ENCODE measurements at places on chromosomes 5 and 9.

- no peak for DNase-seq
These were observed 62.0 kb downstream of the SHB start for GRCh38 chr9:38007016-38007415.

- no peak for DNase-seq
These were observed 509 bp downstream of the LVRN start for GRCh38 chr5:115962565-115963402.

GRCh38 chr5:150488519-150489359 is 19.2 kb upstream of the NDST1 start:
- DNase-seq = no peak

GRCh38 chr9:11755951-11756350 is 937.2 kb upstream of the TYRP1 start:
- no peak for DNase-seq

- DNase-seq = no peak
These were observed 61.9 kb downstream of the FAM78A start for GRCh38 chr9:131214286-131214856.

DNA sequence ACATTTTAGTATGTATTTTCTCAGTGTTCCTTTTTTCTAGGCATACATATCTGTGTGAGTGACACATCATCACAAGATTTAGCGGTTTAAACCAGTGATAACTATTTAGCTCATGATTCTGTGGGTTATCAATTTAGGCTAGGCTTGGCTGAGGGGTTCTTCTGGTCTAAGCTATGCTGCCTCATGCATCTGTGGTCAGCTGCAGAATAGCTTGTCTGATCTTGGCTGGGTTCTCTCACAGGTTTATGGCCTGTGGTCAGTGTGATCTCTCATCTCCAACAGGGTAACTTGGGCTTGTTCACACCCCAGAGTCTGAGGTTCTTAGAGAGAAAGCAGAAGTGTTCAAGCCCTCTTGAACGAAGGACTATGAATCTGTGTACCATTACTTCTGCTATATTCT is 363.3 kb downstream of the KDM4C start:
- DNase-seq = no peak

DNA sequence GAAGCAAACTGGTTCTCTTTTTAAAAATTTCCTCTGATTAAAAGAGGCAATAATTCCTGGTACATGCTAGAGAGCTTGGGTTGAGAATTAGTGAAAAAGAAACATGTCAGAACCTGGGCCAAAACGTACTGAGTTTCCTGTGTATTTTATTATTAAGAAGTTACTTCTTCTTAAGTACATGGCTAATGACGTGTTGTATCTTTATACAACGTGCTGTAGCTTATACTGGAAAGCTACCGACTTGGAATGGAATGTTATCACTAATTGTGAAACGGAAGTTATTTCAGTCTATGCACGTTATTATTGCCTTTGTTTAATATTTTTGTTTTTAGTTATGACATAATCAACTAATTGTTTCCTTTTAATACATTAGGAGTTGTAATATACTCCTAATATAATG is 43.1 kb downstream of the ZNF366 start:
- DNase-seq = no peak

DNA sequence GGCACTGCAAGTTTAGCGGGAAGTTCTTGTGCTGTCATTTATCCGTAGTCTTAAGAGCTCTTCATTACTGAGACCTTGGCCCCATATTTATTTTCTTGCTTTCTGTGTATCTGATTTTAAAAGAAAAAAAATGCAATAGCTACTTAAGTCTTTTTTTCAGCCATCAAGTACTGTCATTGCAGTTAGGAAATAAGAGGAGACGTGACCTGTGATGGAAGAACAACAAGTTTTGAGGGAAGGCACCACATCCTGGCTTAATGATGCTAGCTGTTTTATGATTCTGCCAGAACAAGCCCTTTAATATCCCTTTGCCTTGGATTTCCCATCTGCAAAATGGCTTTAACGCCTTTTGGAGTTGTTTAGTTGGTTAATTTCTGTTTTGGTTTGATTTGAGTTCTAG is 3.8 kb downstream of the RGMB start:
- DNase-seq = no peak

DNA sequence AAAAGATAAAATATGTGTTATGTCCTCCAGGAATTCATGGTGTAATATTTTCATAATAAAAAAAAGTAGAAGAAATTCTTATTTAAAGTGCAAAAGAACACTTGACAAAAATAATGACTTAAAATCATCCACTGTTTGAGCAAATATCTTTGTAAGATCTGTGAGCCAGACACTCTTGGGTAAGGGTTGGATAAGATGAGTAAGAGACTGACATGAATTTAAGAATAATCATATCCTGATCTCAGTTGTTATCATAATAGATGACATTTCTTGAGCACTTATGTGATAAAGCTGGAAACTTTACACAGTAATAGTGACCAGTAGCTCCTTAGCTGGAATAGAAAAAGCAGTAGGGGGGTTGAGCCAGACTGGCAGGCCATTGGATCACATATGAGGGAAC is 40.0 kb upstream of the ADRB2 start:
- no peak for DNase-seq

- no peak for DNase-seq
These were observed 67.3 kb upstream of the SHISAL2B start for GRCh38 chr5:64622991-64623390.

GRCh38 chr5:72377910-72378638 is 57.9 kb downstream of the PTCD2 start:
- DNase-seq = no peak

GRCh38 chr9:92770360-92770995 is 5.8 kb upstream of the BICD2 start:
- DNase-seq = no peak

DNA sequence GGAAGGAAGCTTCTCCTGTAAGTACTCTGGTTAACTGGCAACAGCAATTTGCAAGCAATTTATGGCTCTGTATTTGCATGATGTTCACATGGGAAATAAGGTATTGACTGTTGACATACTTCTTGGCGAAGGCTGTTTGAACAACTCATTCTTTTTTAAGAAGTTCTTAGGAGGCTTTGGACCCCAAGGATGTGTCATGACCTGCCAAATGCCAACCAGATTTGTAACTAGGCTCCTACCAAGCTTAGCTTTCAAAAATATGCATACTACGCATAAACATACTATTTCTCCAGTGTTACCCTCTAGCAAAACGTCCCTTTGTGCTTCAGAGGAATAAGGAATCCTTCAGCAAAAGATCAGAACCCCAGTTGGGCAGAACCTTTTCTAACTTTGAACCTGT is 165.2 kb upstream of the MSX2 start:
- DNase-seq = no peak

- no peak for DNase-seq
These were observed 378 bp downstream of the GPR151 start for GRCh38 chr5:146515473-146516150.

GRCh38 chr5:151660616-151661495 is 25.9 kb downstream of the SPARC start:
- DNase-seq = no peak

Measured in NCI-H2227 treated with DMSO at 0.1 percent for 48 hours (cell line).